CD8-positive, alpha-beta memory T cell (primary cell): ENCODE measurements at places on chromosomes 1 and 21. TPM values are rescaled to one million over a fixed set of nuclear protein-coding genes. Genes with fewer than 3 reads are reported as not detected.

GRCh38 chr1:65626003-65626402, 166.7 kb upstream of the PDE4B start:
- DNase-seq: no peak
- H3K4me3 ChIP-seq: no peak overlapping the region
- H3K27me3 ChIP-seq: no peaks in the 10 kb centered on the region
- no peaks in the 10 kb centered on the region for H3K36me3 ChIP-seq
- H3K27ac ChIP-seq: no peak overlapping the region

DNA sequence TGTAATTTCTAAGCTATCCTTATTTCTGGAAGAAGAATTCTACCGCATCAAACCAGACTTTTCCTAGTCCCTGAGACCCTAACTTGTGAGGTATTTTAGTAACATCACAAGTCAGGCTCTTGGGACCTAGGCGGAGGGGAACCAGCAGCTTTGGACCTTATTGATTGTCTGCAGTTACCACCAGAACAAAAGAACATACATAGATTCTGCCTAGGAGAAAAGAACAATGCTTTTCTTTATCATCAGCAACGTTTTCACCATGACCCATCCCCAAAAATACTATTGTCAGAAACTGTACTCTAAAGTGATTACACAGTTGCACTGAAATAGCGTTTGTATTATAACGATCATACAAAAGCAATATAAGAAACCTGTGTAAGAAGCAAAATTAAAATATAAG, 860.4 kb downstream of the USP25 start:
- DNase-seq: no peak
- H3K36me3 ChIP-seq: no peaks in the 10 kb centered on the region
- H3K4me1 ChIP-seq: no peaks in the 10 kb centered on the region
- H3K27ac ChIP-seq: no peak overlapping the region
- no peaks in the 10 kb centered on the region for H3K27me3 ChIP-seq

- H3K36me3 ChIP-seq: no peaks in the 10 kb centered on the region
- H3K4me1 ChIP-seq: no peaks in the 10 kb centered on the region
- H3K27ac ChIP-seq: no peak overlapping the region
- no peaks in the 10 kb centered on the region for H3K27me3 ChIP-seq
- H3K4me3 ChIP-seq: no peak overlapping the region
- no peak for DNase-seq
Measured at GRCh38 chr1:183699616-183700160, 46.6 kb upstream of the APOBEC4 start.

DNA sequence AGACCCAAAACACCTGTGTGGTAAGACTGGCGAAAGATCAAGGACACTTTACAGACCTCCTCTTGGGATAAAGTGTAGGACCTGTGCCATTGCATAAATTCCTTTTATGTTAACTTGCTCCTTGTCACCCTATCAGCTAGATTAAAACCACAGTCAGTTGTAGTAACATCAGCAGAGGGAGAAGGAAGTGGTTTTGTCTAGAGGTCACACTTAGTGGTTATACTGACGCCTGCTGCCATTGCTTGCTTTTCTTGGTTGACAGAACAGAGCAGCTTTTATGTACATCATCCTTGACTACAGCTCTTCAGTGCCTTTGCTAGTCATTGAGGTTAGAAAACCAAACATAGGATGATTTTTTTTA, 101.4 kb downstream of the PBX1 start:
- no peak for DNase-seq
- H3K36me3 ChIP-seq: no peaks in the 10 kb centered on the region
- no peaks in the 10 kb centered on the region for H3K4me1 ChIP-seq
- no peak overlapping the region for H3K4me3 ChIP-seq
- no peak overlapping the region for H3K27ac ChIP-seq

GRCh38 chr1:158212320-158212719, 31.6 kb downstream of the CD1D start:
- no peaks in the 10 kb centered on the region for H3K27me3 ChIP-seq
- H3K4me1 ChIP-seq: no peaks in the 10 kb centered on the region
- H3K4me3 ChIP-seq: no peak overlapping the region
- DNase-seq: no peak

- no peak overlapping the region for H3K4me3 ChIP-seq
- no peak for DNase-seq
- no peak overlapping the region for H3K27ac ChIP-seq
- peaks cover 30% of the 10 kb centered on the region for H3K36me3 ChIP-seq
- H3K4me1 ChIP-seq: no peaks in the 10 kb centered on the region
Measured at GRCh38 chr21:46443910-46444309, 14.8 kb upstream of the DIP2A start.

DNA sequence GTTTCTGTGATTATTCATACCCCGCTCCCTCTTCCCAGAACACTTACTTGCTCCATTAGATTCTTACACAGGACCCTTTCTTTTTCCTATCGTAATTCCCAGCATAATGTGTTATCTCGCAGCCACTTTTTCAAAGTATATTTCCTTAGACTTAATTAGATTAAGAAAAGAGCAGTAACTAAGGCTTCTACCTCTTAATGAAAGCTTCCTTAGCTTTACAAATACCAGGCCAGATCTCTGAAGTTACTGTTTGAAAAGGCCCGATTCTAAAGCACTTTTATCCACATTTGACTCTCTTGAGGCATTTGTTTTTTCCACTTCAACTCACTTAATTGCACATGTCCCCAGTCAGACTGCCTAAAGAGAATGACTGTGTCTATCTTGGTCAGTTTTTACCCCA, 1264.3 kb upstream of the ADGRL2 start:
- no peak overlapping the region for H3K27ac ChIP-seq
- no peak overlapping the region for H3K4me3 ChIP-seq
- H3K4me1 ChIP-seq: no peaks in the 10 kb centered on the region
- H3K36me3 ChIP-seq: no peaks in the 10 kb centered on the region

GRCh38 chr21:35326677-35327076, 277.6 kb upstream of the RUNX1 start:
- H3K4me1 ChIP-seq: no peaks in the 10 kb centered on the region
- H3K27ac ChIP-seq: no peak overlapping the region

DNA sequence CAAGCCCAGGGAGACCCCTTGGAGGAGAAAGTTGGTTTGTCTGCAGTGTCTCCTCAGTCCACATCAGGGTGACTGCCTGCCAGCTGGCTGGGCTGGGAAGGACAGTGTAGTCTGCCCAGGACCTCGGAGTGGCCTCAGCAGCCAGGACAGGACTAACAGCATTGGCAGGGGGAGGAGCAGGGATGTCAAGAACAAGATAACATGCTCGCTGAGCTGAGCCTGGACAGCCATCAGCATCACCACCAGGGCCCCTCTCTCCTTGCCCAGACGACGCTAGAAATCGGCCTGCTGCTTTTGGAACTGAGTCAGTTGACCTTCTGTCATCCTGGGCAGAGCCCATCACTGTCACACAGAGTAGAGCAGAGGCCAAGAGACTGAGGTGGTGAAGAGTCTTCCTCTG, 83.6 kb upstream of the CNTN2 start:
- no peak overlapping the region for H3K4me3 ChIP-seq
- H3K27me3 ChIP-seq: no peaks in the 10 kb centered on the region
- DNase-seq: no peak
- no peaks in the 10 kb centered on the region for H3K36me3 ChIP-seq
- no peaks in the 10 kb centered on the region for H3K4me1 ChIP-seq

The DISC1 gene
- total RNA-seq: 0.60 TPM
